ENCODE measurements at places on chromosomes 7 and 10.

GRCh38 chr7:92295391-92295790, 49.6 kb downstream of the ANKIB1 start:
- DNase-seq = peak; percentile 13

DNA sequence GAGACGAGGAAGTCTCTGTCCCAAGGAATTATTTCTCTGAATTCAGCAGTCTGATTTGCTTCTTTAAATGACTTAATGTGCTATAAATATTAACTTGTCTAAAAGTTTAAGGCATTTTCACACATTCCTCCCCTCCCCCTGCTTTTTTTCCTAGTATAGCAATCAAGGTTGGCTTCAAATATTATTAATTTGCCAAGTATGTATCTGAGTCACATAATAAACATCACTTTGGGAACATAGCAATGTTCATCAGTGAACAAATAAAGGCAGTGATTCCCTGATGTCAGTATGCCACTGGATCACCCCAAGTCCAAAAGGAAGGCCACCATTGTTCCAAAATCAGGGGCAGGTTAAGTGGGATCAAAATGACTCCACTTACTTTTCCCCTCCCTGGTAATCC, 40.5 kb downstream of the PDE6C start:
- peak; percentile 21 for DNase-seq

GRCh38 chr7:23759671-23760391, 49.8 kb downstream of the STK31 start:
- DNase-seq = peak; percentile 39

DNA sequence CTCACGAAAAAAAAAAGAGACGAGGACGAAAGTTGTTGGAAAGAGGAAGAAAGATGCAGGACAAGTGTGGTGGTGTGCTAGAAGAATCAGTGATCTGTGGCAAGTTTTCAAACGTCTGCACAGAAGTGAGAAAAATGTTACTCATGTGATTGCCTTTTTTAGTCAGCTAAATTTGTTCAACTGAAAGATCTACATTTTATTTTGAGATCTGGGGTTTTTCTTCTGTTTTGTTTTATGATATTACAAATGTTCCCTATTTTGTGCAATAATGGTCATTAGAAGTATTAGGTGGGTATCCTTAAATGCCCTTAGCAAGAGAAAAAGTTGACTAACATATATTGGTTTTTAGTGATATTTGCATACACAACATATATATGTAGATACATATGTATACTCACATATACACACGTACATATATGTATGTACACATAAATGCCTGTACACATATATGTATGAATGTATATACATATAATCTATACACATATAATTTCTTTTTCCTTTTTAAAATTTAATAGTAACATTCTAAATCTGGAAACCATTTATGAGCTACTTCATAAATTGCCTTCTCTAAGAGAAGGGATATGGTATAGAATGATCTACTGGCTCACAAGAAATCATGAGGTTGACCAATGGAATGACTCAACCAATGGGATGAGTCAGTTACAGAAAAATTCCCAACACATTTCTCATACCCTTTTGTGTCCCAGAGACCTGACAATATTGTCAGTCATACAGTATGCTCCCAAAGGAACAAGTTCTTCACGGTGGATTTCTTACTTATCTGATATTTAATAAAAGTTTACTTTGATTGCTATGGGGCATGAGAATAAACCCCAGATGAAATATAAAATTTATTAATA, 38.4 kb downstream of the SLC39A12 start:
- peak; percentile 63 for DNase-seq

- no peak for DNase-seq
Observed at GRCh38 chr7:39942883-39943282, 7.2 kb upstream of the CDK13 start.

- DNase-seq = no peak
Observed at GRCh38 chr10:6276356-6276755, 73.6 kb downstream of the PFKFB3 start.

GRCh38 chr7:144534196-144534595, 130.7 kb upstream of the NOBOX start:
- DNase-seq = peak; percentile 77
